T47D (cell line): ENCODE measurements at places on chromosomes 16 and 17.

- DNase-seq: no peak
Observed at GRCh38 chr17:78567991-78568390, 9.2 kb downstream of the DNAH17 start.

GRCh38 chr16:86835982-86836381 is 257.6 kb downstream of the FOXL1 start:
- DNase-seq: no peak

GRCh38 chr17:16935241-16935663 is 36.7 kb downstream of the TNFRSF13B start:
- DNase-seq: no peak

GRCh38 chr17:75823257-75824041 is 20.8 kb downstream of the UNC13D start:
- DNase-seq: no peak

- DNase-seq: no peak
Observed at GRCh38 chr16:13181432-13181831, 280.0 kb downstream of the SHISA9 start.
